ENCODE measurements at places on chromosomes 3 and 15. TPM values are rescaled to one million over a fixed set of nuclear protein-coding genes. Genes with fewer than 3 reads are reported as not detected.
A peak's percentile ranks its signal among the peaks of the same experiment; 100 is the strongest.

The PRICKLE2 gene
- not detected for total RNA-seq

- no peak overlapping the region for H3K4me3 ChIP-seq
- no peaks in the 10 kb centered on the region for H3K27me3 ChIP-seq
- peaks cover 18% of the 10 kb centered on the region for H3K36me3 ChIP-seq
- peaks cover 2% of the 10 kb centered on the region for H3K4me1 ChIP-seq
- no peak overlapping the region for H3K27ac ChIP-seq
Observed at GRCh38 chr3:14200841-14201240, 22.2 kb downstream of the LSM3 start.

- DNase-seq: no peak
- peaks cover 4% of the 10 kb centered on the region for H3K36me3 ChIP-seq
- no peak overlapping the region for H3K27ac ChIP-seq
Observed at GRCh38 chr3:42901073-42901415, 4.9 kb upstream of the ZNF662 start.

- peaks cover 5% of the 10 kb centered on the region for H3K27me3 ChIP-seq
- DNase-seq: peak; percentile 30
- H3K27ac ChIP-seq: no peak overlapping the region
- peaks cover 7% of the 10 kb centered on the region for H3K4me1 ChIP-seq
- no peaks in the 10 kb centered on the region for H3K36me3 ChIP-seq
Observed at GRCh38 chr3:129068291-129068886, 7.8 kb downstream of the GP9 start.

GRCh38 chr15:62748196-62748595 lies 294.4 kb upstream of the TPM1 start:
- peaks cover 4% of the 10 kb centered on the region for H3K27me3 ChIP-seq
- no peak for DNase-seq
- no peaks in the 10 kb centered on the region for H3K4me1 ChIP-seq
- H3K27ac ChIP-seq: no peak overlapping the region
- no peak overlapping the region for H3K4me3 ChIP-seq

The SLC22A14 gene
- not detected for total RNA-seq

DNA sequence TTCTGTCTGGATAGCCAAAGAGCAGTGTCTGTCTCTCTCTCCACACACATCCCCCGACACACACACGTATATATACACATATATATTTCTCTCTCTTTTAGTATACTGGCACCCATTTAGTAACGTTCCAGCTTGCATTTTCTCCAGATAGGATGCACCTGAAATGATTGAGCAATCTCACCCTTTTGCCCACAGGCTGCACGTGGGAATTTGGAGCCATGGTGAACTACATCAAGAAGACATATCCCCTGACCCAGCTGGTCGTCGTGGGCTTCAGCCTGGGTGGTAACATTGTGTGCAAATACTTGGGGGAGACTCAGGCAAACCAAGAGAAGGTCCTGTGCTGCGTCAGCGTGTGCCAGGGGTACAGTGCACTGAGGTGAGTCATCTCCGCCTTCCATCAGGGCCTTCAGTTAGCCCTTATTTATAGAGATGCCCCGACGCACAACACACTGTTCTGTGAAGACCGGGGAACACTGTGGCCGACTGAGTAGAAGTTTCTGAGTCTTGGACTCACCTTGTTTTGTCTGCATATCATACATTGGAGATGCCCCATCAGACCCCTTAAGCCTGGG lies 45.7 kb downstream of the RLBP1 start:
- peaks cover 33% of the 10 kb centered on the region for H3K4me1 ChIP-seq
- H3K36me3 ChIP-seq: peaks cover 13% of the 10 kb centered on the region
- no peak for DNase-seq
- H3K27ac ChIP-seq: no peak overlapping the region
- no peaks in the 10 kb centered on the region for H3K27me3 ChIP-seq
- no peak overlapping the region for H3K4me3 ChIP-seq

The CNTN3 gene
- not detected for total RNA-seq

DNA sequence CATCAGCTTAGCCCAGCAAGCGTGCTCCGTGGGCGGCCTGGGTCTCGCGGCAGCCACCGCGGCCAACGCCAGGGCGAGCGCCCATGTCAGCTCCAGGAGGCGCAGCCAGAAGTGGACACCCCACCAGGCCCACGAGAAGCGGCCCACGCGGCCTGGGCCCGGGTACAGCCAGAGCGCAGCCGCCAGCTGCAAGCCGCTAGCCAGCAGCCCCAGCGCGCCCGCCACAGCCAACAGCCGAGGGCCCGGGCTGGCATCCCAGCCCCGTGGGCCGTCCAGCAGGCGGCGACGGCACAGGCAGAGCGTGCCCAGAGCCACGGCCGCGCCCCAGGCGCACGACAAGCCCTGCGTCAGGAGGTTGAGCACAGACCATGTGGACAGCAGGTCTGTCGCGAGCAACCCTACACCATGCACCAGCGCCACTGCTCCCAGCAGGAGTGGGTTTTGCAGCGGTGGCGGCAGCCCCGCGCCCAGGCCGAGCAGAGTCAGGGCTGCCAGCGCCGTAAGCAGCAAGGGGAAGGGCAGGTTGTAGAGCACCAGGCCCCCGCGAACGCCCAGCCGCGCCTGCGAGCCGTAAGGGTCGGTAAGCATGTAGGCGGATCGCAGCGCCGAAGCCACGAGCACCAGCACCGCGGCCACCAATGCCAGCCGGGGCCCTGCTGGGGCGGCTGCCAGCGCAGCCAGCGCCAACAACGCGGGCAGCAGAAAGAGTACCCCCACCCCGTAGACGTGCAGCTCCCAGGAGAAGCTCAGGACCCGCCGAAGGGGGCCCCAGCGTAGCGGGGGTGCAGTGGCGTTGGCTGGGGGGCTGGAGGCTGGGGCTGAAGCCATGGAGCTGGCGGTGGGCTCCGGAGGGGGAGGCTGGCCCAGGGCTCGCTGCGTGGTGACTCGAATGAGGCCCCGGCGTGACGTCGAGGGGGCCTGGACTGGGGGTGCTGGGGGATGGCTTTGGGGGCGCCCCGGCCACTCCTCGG lies 4.9 kb downstream of the PRRT3 start:
- peaks cover 17% of the 10 kb centered on the region for H3K4me1 ChIP-seq
- H3K36me3 ChIP-seq: peaks cover 4% of the 10 kb centered on the region
- no peak overlapping the region for H3K27ac ChIP-seq
- DNase-seq: no peak
- no peaks in the 10 kb centered on the region for H3K27me3 ChIP-seq

- no peak overlapping the region for H3K27ac ChIP-seq
- H3K27me3 ChIP-seq: no peaks in the 10 kb centered on the region
- H3K36me3 ChIP-seq: peaks cover 16% of the 10 kb centered on the region
- no peak overlapping the region for H3K4me3 ChIP-seq
- DNase-seq: no peak
- peaks cover 12% of the 10 kb centered on the region for H3K4me1 ChIP-seq
Observed at GRCh38 chr15:67551207-67551743, 8.8 kb downstream of the MAP2K5 start.

- H3K27me3 ChIP-seq: peaks cover 34% of the 10 kb centered on the region
- H3K4me3 ChIP-seq: peak overlapping the region; percentile 76
- H3K36me3 ChIP-seq: peaks cover 4% of the 10 kb centered on the region
- H3K4me1 ChIP-seq: peaks cover 25% of the 10 kb centered on the region
- peak; percentile 57 for DNase-seq
Observed at GRCh38 chr15:98649472-98650416, 1.4 kb downstream of the IGF1R start.

The LRRC34 gene
- 2.9 TPM for total RNA-seq

DNA sequence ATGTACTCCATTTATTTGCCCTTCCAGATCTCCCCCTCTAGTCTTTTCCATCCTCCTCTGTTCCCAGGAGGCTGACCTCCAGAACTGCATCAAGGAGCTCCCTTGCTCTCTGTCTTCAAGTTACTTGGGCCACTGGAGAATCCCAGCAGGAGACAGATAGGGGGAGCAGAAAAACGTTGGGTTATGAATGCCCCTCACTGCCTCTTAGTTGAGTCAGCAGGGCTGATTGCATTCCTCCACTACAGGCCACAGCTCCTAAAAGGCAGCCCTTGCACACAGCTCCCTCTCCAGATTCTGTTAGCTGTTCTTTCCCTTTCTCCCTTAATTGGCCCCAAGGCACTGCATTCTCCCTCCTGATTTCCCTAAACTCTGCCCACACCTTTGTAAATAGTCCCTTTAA lies 12.4 kb upstream of the CEP152 start:
- no peaks in the 10 kb centered on the region for H3K36me3 ChIP-seq
- H3K27ac ChIP-seq: no peak overlapping the region
- no peak for DNase-seq
- H3K4me3 ChIP-seq: no peak overlapping the region
- H3K4me1 ChIP-seq: peaks cover 4% of the 10 kb centered on the region
- peaks cover 3% of the 10 kb centered on the region for H3K27me3 ChIP-seq

DNA sequence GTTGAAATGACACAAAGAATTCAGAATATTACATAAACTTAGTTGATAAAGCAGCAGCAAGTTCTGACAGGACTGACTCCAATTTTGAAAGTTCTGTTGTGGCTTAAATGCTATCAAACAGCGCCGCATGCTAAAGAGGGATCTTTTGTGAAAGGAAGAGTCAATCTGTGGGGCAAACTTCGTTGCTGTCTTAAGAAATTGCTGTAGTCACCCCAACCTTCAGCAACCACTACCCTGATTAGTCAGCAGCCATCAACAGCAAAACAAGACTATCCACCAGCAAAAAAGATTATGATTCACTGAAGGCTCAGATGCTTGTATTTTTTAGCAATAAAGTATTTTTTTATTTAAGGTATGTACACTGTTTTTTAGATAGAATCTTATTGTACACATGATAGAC lies 14.2 kb downstream of the CRBN start:
- peak overlapping the region; percentile 86 for H3K27ac ChIP-seq
- peaks cover 50% of the 10 kb centered on the region for H3K36me3 ChIP-seq
- peak; percentile 57 for DNase-seq
- H3K4me1 ChIP-seq: peaks cover 62% of the 10 kb centered on the region
- H3K27me3 ChIP-seq: no peaks in the 10 kb centered on the region

- peak; percentile 56 for DNase-seq
- H3K4me3 ChIP-seq: peak overlapping the region; percentile 16
- H3K27ac ChIP-seq: peak overlapping the region; percentile 86
- no peaks in the 10 kb centered on the region for H3K27me3 ChIP-seq
Observed at GRCh38 chr3:43194490-43195114, 88.7 kb upstream of the POMGNT2 start.

DNA sequence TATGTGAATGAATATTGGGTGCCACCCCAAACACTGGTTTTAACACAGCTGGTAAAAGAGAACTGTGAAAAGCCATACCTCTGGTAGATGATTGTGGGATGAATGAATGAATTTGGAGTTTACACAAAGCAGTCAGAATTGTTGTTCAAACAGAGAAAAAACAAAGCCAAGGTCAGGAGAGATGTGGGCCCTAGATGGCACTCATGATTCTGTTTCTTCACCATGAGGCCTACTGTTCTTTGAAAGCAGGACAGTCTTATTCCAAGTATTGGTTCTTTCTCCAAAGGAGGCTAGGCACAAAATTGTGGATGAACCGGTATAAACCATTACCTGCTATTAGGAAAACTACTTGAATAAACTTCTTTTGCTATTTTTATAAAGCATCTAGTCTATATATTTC lies 97.6 kb downstream of the SAMMSON start:
- no peak overlapping the region for H3K27ac ChIP-seq
- H3K4me3 ChIP-seq: no peak overlapping the region
- no peak for DNase-seq
- H3K36me3 ChIP-seq: no peaks in the 10 kb centered on the region
- peaks cover 3% of the 10 kb centered on the region for H3K27me3 ChIP-seq

GRCh38 chr3:186842426-186843038 lies at the start of gene ADIPOQ:
Gene ADIPOQ, plus strand, starts transcription at chr3:186842710. Its CDS starts 10,349 bp downstream, at chr3:186853059.
- H3K4me1 ChIP-seq: no peaks in the 10 kb centered on the region
- no peaks in the 10 kb centered on the region for H3K36me3 ChIP-seq
- peaks cover 4% of the 10 kb centered on the region for H3K27me3 ChIP-seq
- no peak for DNase-seq

- peaks cover 15% of the 10 kb centered on the region for H3K27me3 ChIP-seq
- no peak overlapping the region for H3K27ac ChIP-seq
- no peaks in the 10 kb centered on the region for H3K4me1 ChIP-seq
- no peak for DNase-seq
- H3K4me3 ChIP-seq: no peak overlapping the region
Observed at GRCh38 chr3:126974756-126975155, 8.2 kb upstream of the PLXNA1 start.

The ISLR2 gene
- total RNA-seq: not detected

DNA sequence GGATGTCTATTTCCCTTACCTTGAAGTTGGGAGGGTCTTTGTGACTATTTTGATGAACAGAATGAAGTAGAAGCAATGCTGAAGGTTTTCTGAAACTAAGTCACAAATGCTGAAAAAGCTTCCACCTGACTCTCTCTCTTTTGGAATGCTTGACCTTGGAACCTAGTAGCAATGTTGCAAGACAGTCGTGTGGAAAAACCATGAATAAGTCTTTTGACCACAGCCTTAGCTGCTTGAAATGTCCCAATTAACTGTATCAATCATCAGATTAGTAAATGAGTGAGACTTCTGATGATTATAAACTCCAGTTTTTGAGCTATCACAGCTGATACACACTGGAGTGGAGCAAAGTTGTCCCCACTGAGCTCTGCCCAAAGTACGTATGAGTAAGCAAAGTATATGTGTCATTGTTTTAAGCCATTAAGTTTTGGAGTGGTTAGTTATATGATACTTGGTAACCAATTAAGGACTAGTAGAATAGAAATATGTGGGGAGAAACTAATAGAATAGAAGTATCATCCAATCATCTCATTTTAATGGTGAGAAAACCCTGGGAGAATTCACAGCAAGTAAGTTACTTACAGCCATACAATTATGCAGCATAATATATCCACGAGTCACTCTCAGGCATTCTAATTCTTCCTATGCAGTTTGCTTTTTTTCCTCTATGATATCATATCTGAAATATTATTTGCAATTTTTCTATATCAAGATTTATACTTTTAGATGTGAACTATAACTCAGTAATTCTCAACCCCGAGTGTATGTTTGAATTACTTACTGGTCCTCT lies 1010.6 kb downstream of the ROBO2 start:
- no peak overlapping the region for H3K4me3 ChIP-seq
- DNase-seq: no peak
- no peak overlapping the region for H3K27ac ChIP-seq
- H3K27me3 ChIP-seq: no peaks in the 10 kb centered on the region
- no peaks in the 10 kb centered on the region for H3K36me3 ChIP-seq
- no peaks in the 10 kb centered on the region for H3K4me1 ChIP-seq

GRCh38 chr15:40150163-40150925 lies 10.5 kb upstream of the BUB1B start:
- H3K4me1 ChIP-seq: no peaks in the 10 kb centered on the region
- no peak overlapping the region for H3K4me3 ChIP-seq
- no peaks in the 10 kb centered on the region for H3K27me3 ChIP-seq
- no peak for DNase-seq
- no peaks in the 10 kb centered on the region for H3K36me3 ChIP-seq

GRCh38 chr3:17771177-17772017 lies 29.0 kb upstream of the TBC1D5 start:
- DNase-seq: no peak
- H3K36me3 ChIP-seq: no peaks in the 10 kb centered on the region

DNA sequence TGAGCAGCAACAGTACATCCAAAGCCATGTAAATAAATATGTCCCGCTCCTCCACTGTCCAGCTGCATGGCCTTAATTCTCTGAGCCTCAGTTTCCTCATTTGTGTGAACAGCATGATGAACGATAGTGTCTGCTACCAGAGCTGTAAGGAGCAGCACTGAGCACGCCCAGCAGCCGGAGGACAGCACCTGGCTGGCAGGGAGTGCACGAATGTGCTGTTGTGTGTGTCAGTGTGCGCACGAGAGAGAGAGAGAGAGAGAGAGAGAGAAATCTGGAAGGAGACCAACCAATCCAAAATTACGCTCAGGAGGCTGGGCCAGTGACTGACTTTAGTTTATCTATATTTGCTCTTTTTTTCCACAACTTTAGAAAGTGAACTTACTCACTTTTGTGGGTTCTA lies 26.6 kb upstream of the PLXNA1 start:
- peaks cover 3% of the 10 kb centered on the region for H3K36me3 ChIP-seq
- no peaks in the 10 kb centered on the region for H3K27me3 ChIP-seq
- DNase-seq: no peak
- no peak overlapping the region for H3K27ac ChIP-seq
- no peaks in the 10 kb centered on the region for H3K4me1 ChIP-seq

The ACKR4 gene
- total RNA-seq: not detected

All from activated CD4-positive, alpha-beta memory T cell treated with anti-CD3 and anti-CD28 coated beads for 36 hours (primary cell).